Fibroblast of skin of left quadriceps (primary cell): ENCODE measurements at places on chromosomes 16 and 17.

DNA sequence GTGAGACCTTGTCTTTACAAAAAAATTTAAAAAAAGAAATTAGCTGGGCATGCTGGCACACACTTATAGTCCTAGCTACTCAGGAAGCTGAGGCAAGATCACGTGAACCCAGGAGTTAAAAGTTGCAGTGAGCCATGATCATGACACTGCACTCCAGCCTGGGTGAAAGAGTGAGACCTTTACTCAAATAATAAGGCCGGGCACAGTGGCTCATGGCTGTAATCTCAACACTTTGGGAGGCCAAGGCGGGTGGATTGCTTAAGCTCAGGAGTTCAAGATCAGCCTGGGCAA is 11.5 kb upstream of the RIPOR1 start:
- DNase-seq: no peak

DNA sequence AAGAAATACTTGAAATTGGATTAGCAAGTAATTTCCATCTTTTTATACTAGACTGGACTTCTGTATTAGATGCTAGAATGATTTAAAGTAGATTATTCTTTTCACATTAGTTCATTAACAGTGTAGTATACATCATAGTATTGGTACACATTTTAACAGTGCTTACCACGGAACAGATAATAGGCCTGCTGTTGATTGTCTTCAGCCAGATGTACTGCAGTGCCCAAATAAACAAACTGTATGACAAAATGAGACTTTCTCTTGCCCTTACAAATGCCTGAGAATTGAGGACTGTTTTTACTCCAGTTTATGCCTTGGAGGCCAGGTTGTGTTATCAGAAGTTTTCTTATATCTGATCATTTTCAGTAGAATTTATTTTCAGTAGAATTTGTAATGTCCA is 631 bp downstream of the EVI2A start:
- no peak for DNase-seq

- DNase-seq: no peak
Measured at GRCh38 chr16:86984343-86984742, 332.8 kb downstream of the C16orf95 start.

DNA sequence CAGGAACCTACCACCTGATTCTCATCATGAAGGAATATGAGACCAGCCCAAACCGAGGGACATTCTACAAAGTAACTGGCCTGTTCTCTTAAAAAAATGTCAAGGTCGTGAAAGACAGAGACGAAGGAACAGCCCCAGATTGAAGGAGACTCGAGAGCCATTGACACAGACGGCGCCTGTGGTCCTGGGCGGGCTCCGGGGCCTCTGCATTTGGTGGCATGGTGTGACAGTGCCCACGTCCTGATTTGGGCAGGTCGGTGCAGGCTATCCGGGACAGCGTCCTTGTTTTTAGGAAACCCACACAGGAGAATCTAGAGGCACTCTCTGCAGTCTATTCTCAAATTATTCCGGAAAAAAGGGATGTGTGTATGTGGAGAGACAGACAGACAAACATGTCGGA is 64.1 kb downstream of the ADCY9 start:
- DNase-seq: no peak

- DNase-seq: no peak
Measured at GRCh38 chr16:54347961-54348360, 61.4 kb upstream of the IRX3 start.

DNA sequence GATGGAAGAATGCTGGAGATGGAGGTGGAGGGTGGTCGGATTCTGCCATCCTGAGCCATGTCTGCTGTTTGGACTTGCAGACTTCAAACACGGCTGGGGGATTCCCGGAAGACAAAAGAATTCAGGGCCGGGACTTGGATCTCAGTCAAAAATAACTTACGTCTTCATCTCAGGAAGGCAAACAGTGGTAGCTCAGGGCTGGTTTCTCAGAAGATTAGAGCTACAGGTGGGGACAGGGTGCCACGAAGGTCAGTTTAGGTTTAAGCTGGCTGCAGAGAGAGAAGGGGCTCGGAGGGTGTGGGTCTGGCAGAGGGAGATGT is 4.3 kb upstream of the RHBDL3 start:
- DNase-seq: no peak

- no peak for DNase-seq
Measured at GRCh38 chr16:30136971-30137605, 14.1 kb upstream of the MAPK3 start.

DNA sequence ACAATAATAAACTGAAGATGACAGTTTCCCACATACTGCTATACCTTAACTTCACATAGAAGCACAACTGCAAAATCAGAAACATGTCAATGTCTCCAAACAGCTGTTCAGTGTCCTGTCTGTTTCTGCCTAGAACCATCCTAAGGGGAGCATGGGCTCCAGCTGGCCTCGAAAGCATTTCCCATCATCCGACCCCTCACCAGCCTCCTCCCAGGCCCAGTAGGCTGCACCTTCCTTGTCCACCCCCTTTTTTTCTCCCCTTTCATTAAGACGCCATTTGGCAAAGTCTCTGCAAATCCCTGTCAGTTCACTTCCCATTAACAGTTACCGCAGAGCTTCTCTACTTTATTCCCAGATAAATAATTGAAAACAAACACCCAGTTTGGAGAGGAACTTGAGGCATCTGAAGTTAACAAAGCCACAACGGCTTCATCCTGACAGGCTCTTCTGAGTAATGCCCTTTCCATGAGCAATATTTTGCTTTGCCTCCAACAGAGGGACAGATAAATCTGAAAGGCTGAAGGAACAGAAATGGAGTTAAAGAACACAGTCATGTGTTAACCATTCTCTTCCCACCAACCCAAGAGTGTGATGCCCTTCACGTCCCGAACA is 65.3 kb downstream of the SLC39A11 start:
- peak; percentile 72 for DNase-seq

- DNase-seq: no peak
Measured at GRCh38 chr16:67544844-67545664, 16.4 kb downstream of the RIPOR1 start.

DNA sequence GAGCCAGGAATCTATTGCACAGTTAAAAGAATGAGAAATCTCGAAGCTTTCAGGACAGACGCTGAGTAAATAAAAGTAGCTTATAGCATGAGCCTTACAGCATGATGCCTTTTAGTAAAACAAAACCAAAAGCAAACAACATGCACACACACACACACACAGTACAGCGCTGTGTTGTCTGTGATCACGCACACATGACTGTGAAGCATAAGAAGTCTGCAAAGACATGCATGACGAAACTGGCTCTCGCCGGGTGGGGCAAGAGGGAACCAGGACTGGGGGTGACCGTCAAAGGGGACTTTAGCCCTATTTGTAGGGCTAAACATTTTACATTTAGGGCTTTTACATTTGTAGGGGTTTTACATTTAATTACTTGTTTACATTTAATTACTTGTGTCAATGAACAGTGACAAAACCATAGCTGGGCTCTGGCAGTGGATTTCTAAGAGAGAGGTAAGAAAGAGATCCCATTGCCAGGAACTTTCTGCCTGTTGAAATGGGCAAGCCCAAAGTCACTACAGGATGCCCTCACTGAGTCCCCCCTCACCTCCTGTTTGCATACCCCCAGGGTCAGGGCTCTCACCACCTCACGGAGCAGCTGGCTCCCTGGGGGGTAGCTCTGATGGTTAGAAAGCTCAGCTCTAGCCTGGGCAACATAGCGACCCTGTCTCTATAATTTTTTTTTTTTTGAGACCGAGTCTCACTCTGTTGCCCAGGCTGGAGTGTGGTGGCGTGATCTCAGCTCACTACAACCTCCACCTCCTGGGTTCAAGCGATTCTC is 2.0 kb upstream of the TNFRSF13B start:
- DNase-seq: no peak

GRCh38 chr16:57001026-57001679 is 11.8 kb downstream of the NLRC5 start:
- no peak for DNase-seq

GRCh38 chr17:17152385-17152784 is 53.7 kb downstream of the PLD6 start:
- no peak for DNase-seq

GRCh38 chr16:57539072-57539796 is 2.9 kb upstream of the CCDC102A start:
- DNase-seq: no peak

DNA sequence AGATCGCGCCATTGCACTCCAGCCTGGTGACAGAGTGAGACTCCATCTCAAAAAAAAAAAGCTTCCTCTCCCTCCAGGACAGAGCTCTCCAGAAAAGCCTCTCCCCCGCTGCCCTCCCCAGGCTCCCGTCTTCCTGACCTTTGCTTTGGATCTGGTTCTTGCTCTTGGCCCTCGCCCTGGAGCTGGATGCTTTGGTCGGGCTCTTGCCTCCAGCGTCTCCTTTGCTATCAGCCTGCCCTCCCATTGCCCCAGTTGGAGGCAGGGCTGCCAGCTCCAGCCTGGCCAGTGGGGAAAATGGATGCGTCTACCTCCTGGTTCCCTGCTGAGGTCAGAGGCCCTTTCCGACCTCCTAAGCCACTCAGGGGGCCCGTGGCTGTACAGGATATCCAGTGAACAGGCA is 35.9 kb downstream of the TRARG1 start:
- no peak for DNase-seq

DNA sequence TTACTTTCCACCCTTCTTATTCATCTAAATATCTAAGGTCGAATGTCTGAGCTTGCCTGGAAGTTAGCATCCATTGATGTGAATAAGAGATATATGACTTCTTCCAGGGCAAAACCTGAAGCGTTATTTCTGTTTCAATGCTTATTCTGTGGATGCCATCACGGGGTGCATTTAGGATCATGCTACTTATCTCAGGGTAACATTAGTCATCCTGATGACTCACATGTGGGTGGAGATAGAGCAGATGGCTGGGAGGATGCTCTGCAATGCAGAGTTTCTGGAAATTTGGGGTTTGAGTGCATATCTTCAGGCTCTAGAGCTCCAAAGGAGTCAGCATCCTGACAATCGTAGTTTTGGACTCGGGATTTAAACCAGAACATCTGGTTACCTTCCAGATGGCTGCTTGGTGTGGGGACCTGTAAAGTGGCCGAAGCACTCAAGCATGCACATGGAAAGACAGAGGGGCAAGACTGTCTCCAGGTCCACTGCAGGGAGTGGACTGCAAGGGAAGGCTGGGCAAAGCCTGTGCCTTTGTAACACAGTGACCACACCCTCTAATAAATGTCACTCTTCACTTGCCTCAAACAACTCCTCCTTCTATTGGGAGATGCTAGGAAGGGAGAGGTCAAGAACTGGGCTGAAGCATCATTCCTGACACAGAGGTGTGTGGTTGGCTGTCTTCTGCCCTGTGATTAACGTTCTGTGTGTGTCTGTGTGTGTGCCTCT is 175.2 kb upstream of the SALL1 start:
- peak; percentile 50 for DNase-seq

- DNase-seq: no peak
Measured at GRCh38 chr17:2948721-2949468, 114.5 kb downstream of the OR1D5 start.

GRCh38 chr16:50622029-50622428 is 59.1 kb downstream of the SNX20 start:
- DNase-seq: no peak

DNA sequence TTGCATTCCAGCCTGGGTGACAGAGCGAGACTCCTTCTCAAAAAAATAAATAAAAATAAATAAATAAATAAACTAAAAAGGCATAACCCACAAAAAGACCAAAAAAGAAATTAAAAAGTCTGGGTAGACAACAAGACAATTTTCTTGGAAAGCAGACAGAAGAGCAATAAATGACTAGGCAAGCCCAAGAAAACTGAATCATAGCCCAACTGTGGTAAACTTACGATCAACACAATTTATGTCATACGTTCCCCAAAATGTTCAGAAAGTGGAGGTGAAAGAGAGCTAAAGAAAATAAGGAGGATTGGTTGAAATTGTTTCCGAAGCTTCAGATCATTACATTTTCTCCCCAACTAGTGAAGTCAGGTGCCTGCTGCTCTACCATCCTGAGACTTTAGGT is 31.3 kb upstream of the C17orf78 start:
- DNase-seq: no peak

GRCh38 chr17:74527756-74528155 is 3.5 kb downstream of the CD300LB start:
- DNase-seq: no peak
